ENCODE measurements at places on chromosomes 3 and 15.

DNA sequence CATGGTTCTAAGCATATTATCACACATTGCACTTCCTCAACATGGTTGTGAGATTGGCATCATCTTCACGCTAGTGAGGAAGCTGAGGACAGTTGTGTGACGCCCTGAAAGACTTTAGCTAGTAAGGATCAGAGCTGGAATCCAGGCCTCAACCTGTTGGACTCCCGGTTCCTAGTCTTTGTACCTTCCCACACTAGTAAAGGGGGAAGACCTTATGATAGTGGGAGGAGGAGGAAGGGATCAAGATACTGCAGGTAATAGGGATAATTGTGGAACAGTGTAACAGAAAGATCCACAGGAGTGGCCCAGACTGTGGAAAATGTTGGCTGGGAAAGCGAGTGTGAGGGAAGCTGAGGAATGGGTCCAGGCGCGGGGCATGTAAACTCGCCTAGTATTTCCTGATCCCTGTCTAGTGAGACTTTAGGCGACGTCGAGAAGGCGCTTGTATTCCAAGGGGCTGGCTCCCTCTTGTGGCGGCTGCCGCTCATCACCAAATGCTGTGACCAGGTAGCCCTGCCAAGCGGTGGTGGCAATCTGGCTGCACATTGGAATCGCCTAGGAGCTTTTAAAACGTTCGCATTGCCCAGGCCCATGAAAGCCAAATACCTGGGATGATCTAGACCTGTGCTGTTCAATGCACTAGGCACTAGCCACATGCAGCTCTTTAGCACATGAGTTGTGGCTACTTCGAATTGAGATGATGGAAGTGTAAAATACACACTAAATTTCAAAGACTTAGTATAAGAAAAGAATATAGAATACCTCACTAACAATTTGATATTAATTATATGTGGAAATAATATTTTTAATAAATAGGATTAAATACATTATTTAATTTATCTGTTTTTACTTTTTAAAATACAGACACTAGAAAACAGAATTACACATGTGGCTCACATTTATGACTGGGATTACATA is 38.8 kb upstream of the CLDN18 start:
- DNase-seq, result peak; percentile 13

DNA sequence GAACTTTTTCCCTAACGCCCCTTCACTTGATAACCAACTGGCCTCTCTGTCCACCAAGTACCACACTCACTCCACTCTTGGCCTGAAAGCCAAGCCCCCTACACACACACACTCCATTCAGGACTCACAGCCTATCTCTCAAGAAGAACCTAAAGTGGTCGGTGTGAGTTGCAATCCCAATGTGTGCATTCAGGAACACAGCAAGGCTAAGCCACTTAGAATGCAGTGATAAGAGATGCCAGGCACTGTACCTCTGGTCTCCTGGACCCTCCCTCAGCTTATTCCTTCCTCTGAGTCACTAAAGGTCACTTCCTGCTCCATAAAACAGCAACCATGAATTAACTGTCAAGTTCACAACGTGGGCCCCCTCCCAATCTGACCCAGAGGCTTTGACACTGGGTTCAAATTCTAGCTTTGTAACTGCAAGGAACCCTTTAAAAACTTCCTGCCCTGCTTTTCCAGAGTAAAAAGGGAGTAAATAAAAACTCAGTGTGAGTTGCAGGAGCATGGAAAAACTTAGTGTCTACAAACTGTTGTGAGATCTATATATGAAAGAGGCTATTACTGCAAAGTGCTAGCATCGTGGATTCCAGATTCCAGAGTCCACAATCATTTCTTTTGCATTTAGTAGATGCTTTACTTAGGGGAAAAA is 17.6 kb upstream of the KCNMB3 start:
- DNase-seq, result no peak

DNA sequence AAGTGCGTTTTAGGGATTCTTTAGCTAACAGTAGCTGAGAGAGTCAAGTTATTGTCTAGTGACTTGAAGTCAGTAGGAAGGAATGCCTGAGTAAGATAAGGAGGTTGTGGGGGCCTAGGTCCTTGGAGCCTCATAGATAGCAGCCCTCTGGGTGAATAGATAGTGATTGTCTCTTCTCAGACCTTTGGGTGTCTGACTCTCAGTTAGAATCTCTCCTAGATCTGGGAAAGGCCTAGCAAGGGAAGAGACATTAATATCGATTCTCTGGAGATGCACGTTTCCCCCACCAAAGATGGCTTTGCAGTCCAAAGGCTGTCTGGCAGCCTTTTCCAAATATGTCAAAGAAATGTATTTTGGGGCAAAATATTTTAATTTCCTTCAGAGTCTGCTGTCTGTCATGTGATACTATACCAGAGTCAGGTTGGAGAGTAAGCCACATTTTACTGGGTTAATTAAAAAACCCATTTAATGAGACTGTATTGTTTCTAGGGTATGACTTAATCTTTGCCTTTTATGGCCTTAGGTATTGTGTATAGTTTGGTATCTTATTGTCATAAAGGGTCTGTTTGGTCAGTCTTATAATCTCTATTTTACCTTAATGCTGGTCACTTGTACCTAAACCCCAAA is 92.2 kb downstream of the ST6GAL1 start:
- DNase-seq, result no peak

- peak; percentile 16 for DNase-seq
Measured at GRCh38 chr3:3127432-3128010, 781 bp downstream of the TRNT1 start.

DNA sequence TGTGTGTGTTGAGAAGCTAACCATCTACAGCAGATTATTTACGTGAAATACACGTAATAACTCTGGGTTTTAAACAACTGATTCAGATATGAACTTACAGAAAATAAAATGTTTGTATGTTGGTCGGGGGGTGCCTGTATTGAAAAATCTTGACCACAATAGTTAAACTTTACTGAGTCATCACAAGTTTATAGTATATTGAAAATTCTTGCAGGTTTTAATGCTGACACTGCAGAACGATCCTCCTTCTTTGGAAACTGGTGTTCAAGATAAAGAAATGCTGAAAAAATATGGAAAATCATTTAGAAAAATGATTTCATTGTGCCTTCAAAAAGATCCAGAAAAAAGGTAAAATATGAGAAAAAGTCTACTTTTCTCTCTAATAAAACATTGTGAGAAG is 41.3 kb upstream of the SLC22A13 start:
- DNase-seq, result no peak

DNA sequence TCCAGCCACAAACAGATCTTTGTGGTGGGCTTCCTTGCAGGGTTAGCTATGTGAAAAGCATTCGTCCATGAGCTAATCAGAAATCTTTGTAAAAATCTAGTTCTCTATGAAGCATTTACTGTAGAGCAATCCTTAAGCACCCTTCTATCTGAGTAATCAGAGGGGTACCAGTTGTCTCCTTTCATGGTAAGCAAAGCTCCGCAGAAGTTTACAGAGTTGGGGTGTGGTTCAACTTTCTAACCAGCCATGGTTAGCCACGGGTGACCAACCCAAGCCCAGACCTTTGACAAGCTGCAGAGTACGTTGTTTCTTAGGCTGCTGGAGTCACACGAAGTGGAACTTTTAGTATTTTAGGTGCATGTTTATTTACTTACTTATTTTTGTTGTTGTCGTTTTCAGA is 77.4 kb downstream of the FLNB start:
- DNase-seq, result no peak

DNA sequence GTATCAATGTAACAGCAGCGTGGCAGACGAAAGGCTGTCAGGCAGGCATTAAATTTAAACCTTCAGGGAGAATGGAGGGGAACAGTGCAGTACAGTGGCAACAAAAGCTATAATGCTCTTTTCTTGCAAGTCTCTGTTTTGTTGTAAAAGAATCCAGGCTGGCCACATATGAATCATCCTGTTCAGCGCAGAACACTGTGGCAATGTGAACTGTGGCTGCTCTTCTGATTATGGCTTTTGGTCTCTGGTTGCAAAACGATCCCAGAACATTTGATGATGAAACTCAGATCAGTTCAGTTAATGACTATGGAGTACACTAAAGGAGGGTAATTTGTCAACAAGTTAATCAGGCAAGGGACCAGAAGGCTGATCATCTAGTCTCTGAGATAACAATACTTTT is 219.7 kb upstream of the SGO1 start:
- DNase-seq, result no peak

- DNase-seq, result no peak
Measured at GRCh38 chr15:43404130-43404529, 33.2 kb downstream of the TUBGCP4 start.

GRCh38 chr3:106425916-106426315 is 557.1 kb upstream of the CBLB start:
- DNase-seq, result no peak

DNA sequence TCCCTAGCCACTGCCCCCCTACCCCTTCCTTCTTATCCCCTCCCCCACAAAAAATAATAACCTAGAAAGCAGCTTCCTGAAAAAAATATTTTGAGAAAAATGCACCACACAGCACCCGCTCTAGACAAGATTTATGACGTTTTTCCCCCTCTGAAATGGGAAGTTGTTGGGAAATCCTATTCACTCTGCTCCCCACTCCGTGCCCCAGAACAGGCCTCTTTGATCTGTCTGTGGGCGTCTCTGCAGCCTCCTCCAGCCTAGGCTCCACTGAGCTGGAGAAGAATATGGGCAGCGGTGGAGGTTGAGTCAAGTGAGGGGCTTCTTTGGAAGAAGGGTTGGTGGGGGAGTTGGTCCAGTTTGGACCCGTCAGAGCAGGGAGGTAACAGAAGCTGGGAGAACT is 28.5 kb upstream of the POLG start:
- DNase-seq, result no peak

DNA sequence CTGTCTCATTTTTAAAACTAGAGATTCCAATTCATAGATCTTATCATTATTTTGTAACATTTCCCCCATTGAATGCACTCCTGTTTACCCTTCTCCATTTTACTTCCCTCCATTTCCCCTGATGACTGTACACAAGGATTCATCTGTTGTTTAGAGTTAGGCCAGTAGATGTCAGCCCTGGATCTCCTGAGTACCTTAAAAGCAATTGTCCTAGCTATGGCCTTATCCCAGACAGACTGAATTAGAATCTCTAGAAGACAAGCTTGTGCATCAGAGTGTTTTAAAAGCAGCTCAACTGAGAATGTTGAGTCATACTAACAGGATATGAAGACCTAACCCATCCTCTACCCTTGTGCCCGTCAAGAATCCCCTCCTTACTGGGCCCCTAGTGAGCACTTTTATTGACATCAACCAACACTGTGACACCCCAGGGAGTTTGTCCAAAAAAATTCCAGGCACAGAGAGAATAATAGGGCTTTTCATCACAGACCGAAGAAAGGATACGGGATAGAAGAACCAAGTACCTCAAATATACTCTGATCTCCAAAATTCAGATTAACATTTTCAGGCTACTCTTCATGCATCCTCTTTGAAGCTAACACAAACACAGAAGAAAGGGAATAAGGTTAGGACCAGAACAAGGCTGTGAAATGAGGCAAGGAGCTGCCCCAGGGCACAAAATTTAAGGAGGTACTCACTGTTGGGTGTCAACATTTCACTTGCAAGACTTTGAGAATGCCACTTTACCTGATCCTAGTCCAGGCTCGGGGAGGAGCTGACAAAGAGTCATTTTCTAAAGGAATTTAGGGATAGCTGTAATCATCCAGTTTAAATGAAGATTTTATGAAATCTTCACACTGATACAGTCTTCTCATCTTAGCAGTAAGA is 17.1 kb downstream of the ZBED2 start:
- no peak for DNase-seq

DNA sequence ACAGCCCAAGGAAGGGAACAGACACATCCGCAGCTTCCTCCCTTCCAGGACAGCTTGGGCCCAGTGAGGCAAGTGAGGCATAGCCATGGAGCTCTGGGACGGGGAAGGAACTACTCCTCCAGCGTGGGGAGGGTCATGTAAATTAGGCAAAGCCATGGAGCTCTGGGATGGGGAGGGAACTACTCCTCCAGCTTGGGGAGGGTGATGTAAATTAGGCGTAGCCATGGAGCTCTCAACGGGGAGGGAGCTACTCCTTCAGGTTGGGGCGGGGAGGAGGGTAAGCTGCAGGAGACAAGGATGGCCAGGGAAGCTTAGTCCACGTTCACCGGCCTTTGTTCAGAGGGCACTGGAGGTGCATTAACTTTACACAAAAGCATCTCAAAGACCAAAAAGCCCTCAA is 21.1 kb upstream of the BDH1 start:
- no peak for DNase-seq
